Pancreas (tissue), 10 donors: ENCODE measurements at places on chromosomes 12 and 14. TPM values are rescaled to one million over a fixed set of nuclear protein-coding genes. Genes with fewer than 3 reads are reported as not detected.

- no peak overlapping the region for H3K27ac ChIP-seq
- no peak overlapping the region for H3K4me3 ChIP-seq
- H3K4me1 ChIP-seq = peaks cover 10% of the 10 kb centered on the region
- H3K27me3 ChIP-seq = no peaks in the 10 kb centered on the region
- DNase-seq = no peak
- H3K36me3 ChIP-seq = peaks cover 6% of the 10 kb centered on the region
These were observed 35.7 kb downstream of the SSH1 start for GRCh38 chr12:108821407-108822397.

The TROAP gene
- total RNA-seq = 0.08 TPM

DNA sequence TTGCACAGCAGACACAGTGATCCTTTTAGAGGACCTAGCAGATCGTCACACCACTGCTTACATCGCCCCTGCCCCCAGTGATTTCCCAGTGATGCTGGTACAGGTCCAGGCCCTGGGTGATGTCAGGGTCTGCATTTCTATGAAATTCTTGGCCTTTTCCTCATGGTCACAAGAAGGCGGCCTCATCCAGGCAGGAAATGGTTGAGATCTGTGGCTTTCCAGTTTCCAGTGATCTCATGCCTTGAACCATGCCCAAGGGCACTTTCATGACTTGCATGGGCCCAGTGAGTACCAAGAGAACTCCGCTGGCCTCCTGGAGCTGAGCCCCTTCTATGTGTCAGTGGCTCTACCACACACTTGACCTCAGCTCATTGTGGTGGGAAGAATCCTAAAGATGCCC, 41.9 kb upstream of the BDKRB2 start:
- no peak for DNase-seq
- no peak overlapping the region for H3K4me3 ChIP-seq
- no peaks in the 10 kb centered on the region for H3K27me3 ChIP-seq
- no peaks in the 10 kb centered on the region for H3K4me1 ChIP-seq

- H3K27me3 ChIP-seq = no peaks in the 10 kb centered on the region
- H3K4me1 ChIP-seq = no peaks in the 10 kb centered on the region
- H3K4me3 ChIP-seq = no peak overlapping the region
- no peak for DNase-seq
- H3K27ac ChIP-seq = no peak overlapping the region
- H3K36me3 ChIP-seq = no peaks in the 10 kb centered on the region
These were observed 243.8 kb upstream of the PWP1 start for GRCh38 chr12:107441665-107442300.

- no peaks in the 10 kb centered on the region for H3K36me3 ChIP-seq
- H3K27ac ChIP-seq = peak overlapping the region; percentile 82
- H3K4me3 ChIP-seq = no peak overlapping the region
- H3K4me1 ChIP-seq = peaks cover 50% of the 10 kb centered on the region
- no peaks in the 10 kb centered on the region for H3K27me3 ChIP-seq
- no peak for DNase-seq
These were observed 1.6 kb downstream of the ART4 start for GRCh38 chr12:14841761-14842160.

GRCh38 chr12:70883855-70884254, 36.7 kb downstream of the PTPRR start:
- H3K4me1 ChIP-seq = no peaks in the 10 kb centered on the region
- H3K4me3 ChIP-seq = no peak overlapping the region
- no peak for DNase-seq

DNA sequence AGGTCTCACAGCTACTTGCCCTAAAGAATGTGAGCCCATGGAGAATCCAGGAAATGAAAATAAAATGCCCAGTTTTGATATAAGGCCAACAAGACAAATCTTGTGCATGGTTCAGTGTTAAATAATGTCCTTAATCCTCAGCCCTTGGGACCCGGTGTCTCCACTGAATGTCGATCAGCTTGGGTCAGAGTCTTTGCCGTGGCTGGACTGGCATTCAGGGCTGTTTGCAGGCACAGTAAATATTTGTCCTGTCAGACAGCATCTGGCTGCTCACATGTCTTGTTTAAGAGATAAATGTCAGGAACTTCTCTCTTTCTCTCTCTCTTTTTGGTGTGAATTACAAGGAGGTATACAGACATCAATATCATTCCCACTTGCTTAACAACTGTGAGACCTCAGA, 452.5 kb downstream of the FUT8 start:
- DNase-seq = no peak
- H3K4me1 ChIP-seq = no peaks in the 10 kb centered on the region
- H3K4me3 ChIP-seq = no peak overlapping the region

The LMBR1L gene
- 15.9 TPM for total RNA-seq

The NID2 gene
- 3.3 TPM for total RNA-seq

The SLC6A13 gene
- not detected for total RNA-seq

DNA sequence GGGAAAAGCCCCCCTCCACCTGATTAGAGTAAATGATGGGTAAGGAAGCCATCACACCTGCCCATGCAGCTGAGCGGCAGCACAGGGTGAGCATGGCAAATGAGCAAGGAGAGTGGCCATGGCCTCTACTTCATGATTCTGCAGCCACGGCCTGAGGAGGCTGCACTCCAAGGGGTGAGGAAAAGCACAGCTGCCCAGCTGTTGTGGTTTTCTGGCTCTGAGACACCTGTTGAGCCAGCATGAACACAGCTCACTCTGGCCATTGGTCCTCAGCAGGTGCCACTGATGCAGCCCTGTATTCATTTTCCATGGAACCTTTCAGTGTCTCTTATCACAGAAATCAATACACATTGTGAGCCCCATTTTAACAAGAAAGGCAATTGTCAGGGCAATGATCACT, 707.2 kb downstream of the AACS start:
- no peaks in the 10 kb centered on the region for H3K27me3 ChIP-seq
- no peak for DNase-seq
- no peaks in the 10 kb centered on the region for H3K36me3 ChIP-seq

- DNase-seq = no peak
- H3K27me3 ChIP-seq = no peaks in the 10 kb centered on the region
- H3K4me3 ChIP-seq = no peak overlapping the region
- H3K4me1 ChIP-seq = no peaks in the 10 kb centered on the region
- no peak overlapping the region for H3K27ac ChIP-seq
- no peaks in the 10 kb centered on the region for H3K36me3 ChIP-seq
These were observed 95.1 kb upstream of the PTPRB start for GRCh38 chr12:70732287-70732686.

GRCh38 chr14:89164168-89165073, 252.6 kb downstream of the FOXN3 start:
- no peaks in the 10 kb centered on the region for H3K4me1 ChIP-seq
- DNase-seq = no peak
- H3K27ac ChIP-seq = no peak overlapping the region
- H3K4me3 ChIP-seq = no peak overlapping the region
- no peaks in the 10 kb centered on the region for H3K36me3 ChIP-seq

DNA sequence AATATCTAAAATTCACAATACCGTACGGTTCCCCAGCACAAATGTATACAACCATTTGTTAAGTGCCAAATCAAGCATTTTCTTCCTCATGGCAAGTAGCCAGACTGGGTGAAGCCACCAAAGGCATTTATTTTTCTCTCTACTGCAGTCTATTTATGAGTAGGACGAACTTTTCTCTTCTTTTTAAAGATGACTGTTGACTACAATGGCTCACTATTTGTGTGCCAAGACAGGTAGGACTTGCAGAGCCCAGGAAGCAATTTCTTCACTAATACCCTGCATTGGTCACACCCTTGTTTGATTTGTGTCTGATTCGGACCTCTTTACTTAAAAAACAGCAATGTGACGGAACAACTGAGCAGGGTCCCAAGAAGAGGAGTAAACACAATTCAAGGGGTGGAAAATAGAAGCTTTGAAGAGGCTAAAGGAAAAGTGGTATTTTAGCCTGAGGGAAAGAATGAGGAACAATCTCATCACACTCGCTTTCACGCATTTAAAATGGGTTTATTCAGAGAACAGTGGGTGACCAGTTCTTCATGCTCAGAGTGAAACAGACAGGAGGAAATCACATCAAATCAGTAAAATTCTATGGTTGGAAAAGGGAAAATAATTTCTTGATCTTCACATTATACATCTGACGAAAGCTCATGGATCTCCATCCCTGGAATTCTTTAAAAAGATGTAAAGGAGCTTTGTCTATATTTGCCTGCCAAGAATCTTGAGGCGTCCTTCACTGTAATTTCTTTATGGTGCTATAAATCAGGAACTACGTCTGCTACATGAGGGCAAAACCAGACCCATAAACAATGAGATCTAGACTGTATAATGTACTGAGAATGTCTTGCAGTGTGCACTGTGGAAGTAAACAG, 183.8 kb downstream of the PPM1H start:
- no peak overlapping the region for H3K4me3 ChIP-seq
- DNase-seq = no peak
- no peaks in the 10 kb centered on the region for H3K4me1 ChIP-seq
- H3K27me3 ChIP-seq = no peaks in the 10 kb centered on the region

The CCDC38 gene
- total RNA-seq = not detected

DNA sequence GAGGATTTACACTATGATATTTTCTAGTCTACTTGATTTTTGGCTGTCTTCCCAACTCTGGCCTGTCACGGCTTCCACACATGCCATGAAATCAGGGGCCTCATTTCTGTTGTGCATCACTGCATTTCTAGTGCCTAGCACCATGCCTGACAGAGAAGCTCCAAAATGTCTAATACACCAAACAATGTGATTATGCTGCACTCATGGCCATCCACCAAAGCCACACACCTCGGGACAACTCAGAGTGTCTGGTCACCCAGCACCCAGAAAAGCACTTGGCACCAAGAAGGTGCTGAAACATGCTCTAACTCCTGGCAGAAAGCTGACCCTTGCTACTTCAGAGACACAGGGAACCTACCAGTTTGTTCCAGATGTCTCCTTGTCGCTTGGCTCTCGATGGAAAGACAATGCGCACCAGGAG, 11.3 kb downstream of the GCN1 start:
- H3K4me3 ChIP-seq = no peak overlapping the region
- peaks cover 48% of the 10 kb centered on the region for H3K36me3 ChIP-seq
- no peaks in the 10 kb centered on the region for H3K27me3 ChIP-seq
- DNase-seq = no peak
- no peaks in the 10 kb centered on the region for H3K4me1 ChIP-seq

The CDCA4 gene
- 3.5 TPM for total RNA-seq

DNA sequence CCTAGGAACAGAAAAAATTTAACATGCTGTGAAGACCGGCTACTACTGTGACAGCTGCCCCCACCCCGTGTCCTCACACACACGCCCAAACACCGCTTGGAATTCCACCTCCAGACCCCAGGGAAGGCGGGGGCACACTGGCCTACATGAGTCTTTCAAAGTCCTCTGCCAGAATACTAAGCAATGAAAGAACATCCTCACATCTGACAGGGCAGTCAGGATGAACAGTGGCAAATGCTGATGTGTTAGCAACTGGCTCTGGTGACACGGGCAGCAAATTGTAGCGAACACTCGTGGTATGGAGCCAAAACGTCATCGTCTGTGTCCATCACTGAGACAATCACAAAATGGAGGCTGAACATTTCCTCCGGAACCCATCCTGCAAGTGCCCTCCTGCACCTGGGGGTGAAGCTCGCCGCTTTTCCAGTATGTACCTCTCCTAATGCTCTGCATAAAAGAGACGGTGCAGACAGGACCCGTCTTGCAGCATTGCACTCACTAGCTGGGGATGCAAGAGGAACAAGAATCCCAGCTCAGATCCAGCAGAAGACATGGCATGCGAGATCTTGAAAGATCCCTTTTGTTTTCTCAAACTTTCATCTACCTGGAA, 94.8 kb downstream of the BCL11B start:
- no peaks in the 10 kb centered on the region for H3K4me1 ChIP-seq
- no peaks in the 10 kb centered on the region for H3K27me3 ChIP-seq
- H3K27ac ChIP-seq = no peak overlapping the region
- no peak overlapping the region for H3K4me3 ChIP-seq

- H3K27ac ChIP-seq = no peak overlapping the region
- H3K36me3 ChIP-seq = peaks cover 5% of the 10 kb centered on the region
- H3K4me1 ChIP-seq = peaks cover 32% of the 10 kb centered on the region
- H3K4me3 ChIP-seq = no peak overlapping the region
- no peak for DNase-seq
These were observed 74.3 kb downstream of the NCOR2 start for GRCh38 chr12:124492879-124493808.

GRCh38 chr12:109946505-109946904, 46.4 kb downstream of the TCHP start:
- peak overlapping the region; percentile 59 for H3K27ac ChIP-seq
- DNase-seq = peak; percentile 57
- peaks cover 44% of the 10 kb centered on the region for H3K4me1 ChIP-seq
- no peak overlapping the region for H3K4me3 ChIP-seq
- H3K36me3 ChIP-seq = no peaks in the 10 kb centered on the region

The CD69 gene
- total RNA-seq = 1.9 TPM

DNA sequence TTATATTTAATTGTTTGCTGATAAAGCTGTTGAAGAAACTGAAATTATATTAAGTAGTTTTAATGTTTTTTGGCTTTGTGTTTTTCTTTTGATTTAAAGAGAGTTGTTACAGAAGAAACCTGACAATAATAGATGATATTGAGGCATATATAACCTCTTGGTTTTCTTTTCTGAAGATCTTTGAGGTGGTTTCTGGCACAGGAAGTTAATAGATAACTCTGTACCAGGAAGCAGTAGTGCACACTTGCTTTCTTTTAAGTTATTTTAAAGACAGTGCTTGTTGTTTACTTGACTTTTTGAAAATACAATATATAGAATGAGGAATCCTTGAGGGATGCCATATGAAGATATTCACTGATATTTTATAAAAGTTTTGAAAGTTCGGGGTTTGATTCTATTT, 209.0 kb upstream of the FBXO33 start:
- H3K27ac ChIP-seq = no peak overlapping the region
- no peaks in the 10 kb centered on the region for H3K36me3 ChIP-seq
- no peaks in the 10 kb centered on the region for H3K27me3 ChIP-seq
- no peak overlapping the region for H3K4me3 ChIP-seq

GRCh38 chr14:68880581-68881105, 87.8 kb upstream of the ZFP36L1 start:
- H3K27me3 ChIP-seq = no peaks in the 10 kb centered on the region
- H3K27ac ChIP-seq = no peak overlapping the region
- no peaks in the 10 kb centered on the region for H3K4me1 ChIP-seq

- no peak for DNase-seq
- peaks cover 5% of the 10 kb centered on the region for H3K36me3 ChIP-seq
- H3K4me1 ChIP-seq = no peaks in the 10 kb centered on the region
- H3K27ac ChIP-seq = no peak overlapping the region
- no peak overlapping the region for H3K4me3 ChIP-seq
These were observed 84.7 kb upstream of the STRN3 start for GRCh38 chr14:31110872-31111271.
